ENCODE measurements at places on chromosomes 3 and 15.

- DNase-seq, result no peak
These were observed 252.2 kb upstream of the RGMA start for GRCh38 chr15:93341164-93341563.

DNA sequence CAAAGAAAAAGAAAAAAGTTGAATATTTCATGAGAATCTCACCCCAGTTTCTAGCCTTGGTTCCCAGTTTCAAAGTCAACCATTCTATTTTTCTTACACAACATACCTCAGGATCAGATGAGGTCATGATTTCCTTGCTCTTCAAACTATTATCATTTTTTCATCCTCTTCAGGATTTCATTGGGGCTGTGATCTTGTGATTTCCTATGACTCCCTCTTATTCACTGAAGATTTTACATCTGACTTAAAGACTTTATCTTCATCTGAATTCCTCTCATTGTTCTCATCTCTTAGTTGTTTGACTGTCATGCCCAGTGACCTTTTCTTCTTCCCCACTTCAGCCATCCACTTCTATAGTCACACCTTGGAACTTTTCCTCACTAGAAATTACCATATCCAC is 3.1 kb upstream of the C3orf33 start:
- DNase-seq, result no peak

- DNase-seq, result no peak
These were observed 999 bp downstream of the ZNF280D start for GRCh38 chr15:56732135-56732885.

- no peak for DNase-seq
These were observed 59.9 kb downstream of the IGF2BP2 start for GRCh38 chr3:185764980-185765370.

GRCh38 chr15:43241100-43241499 is 20.3 kb upstream of the EPB42 start:
- no peak for DNase-seq

GRCh38 chr3:138347960-138348753 is at the start of gene MRAS:
Gene MRAS, plus strand, starts transcription at chr3:138348579. Its CDS starts 24,305 bp downstream, at chr3:138372884.
- no peak for DNase-seq

- DNase-seq, result no peak
These were observed 42.9 kb downstream of the PAK2 start for GRCh38 chr3:196782511-196782910.

GRCh38 chr3:171189394-171190080 is 163.0 kb upstream of the SLC2A2 start:
- DNase-seq, result no peak
